NCI-H69 (cell line): ENCODE measurements at places on chromosomes 3 and 15.
A peak's percentile ranks its signal among the peaks of the same experiment; 100 is the strongest.

GRCh38 chr3:40185029-40185695 is 124.3 kb upstream of the EIF1B start:
- no peak for DNase-seq

GRCh38 chr3:101270149-101270548 is 50.2 kb downstream of the IMPG2 start:
- DNase-seq, result no peak

- DNase-seq, result no peak
These were observed 65.3 kb downstream of the EPHB3 start for GRCh38 chr3:184626923-184627322.

DNA sequence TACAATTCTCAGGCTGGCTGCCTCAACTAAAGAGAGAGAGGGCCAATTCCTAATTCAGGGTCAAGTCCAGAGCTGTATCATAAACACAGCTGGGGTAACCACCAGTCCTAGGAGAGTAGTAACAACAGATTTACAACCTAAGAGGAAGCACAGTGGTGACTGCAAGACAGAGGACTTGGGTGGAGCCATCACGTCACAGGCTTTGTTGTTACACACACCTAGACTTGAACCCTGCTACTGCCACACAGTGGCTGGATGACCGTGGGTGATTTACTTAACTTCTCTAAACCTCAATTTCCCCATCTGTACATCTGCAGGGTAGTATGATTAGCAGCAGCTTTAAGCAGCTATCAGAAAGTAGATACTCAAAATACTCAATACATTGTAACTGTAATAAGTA is 78.6 kb downstream of the MYLK start:
- no peak for DNase-seq

- no peak for DNase-seq
These were observed 54.5 kb downstream of the SLMAP start for GRCh38 chr3:57810471-57811137.

GRCh38 chr3:138935863-138936740 is 10.8 kb downstream of the FOXL2 start:
- peak; percentile 32 for DNase-seq

DNA sequence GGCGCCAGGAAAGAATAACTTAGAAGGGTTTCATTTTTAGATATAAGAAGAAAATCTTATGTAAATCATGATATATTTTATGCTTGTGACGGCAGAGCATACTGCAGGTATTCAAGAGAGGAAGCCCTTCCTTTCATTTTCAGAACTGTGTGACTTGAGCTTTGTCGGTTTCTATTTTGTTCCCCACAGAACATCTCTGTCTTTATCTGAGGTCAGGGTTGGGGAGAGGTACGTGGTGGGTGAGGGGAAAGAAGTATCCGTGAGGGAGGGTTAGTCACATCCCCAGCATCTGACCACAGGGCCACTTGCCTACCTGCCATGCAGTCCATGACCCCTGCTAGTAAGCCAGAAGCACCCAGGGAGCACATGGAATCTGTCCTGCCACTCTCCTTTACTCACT is 126.5 kb downstream of the DGKG start:
- no peak for DNase-seq

DNA sequence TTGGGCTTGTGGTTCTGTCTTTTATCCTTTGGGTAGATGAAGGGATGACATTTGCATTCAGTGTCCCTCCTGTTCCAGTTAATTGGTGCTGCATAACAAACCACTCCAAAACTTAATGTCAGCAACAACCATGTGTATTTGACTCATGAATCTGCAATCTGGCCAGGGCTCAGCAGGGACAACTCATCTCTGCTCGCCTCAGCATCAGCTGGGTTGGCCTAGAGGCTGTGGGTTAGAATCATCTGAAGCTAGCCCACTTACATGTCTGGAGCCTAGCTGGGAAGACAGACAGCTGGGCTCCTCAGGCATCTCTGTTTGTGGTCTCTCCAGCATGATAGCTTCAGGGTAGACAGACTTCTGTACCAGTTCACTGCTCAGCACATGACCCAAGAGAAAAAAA is 92.0 kb downstream of the TMEM108 start:
- DNase-seq, result peak; percentile 83

DNA sequence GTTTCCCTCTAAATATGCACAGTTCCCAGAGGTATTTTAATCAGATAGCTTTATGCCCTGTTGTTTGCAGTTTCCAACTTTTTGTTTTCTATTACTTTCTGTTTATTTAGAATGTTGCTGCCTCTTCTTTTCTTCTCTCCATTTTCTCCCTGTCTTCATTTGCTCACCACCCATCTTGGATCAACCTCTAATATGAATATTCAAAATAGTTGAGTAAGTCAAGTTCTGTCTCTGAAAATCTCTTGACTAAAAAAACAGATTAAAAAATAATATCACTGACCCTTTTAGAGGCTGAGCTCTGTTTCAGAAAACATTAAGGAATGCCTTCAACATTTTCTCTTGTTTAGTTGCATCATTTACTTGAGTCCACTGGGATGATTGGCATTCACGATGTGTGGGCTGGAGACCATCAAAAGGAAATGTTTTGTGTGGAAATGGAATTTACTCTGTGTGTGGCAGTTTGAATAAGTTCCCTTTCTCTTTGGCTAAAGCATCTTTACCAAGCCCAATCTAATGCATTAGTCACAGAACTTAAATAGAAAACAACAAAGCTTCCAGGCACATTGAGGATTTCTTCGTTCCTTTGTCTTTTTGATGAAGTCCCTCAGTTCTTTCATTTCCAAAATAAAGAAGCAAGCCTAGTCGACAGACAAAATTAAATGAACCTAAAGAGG is 633.9 kb upstream of the TGFBR2 start:
- no peak for DNase-seq

DNA sequence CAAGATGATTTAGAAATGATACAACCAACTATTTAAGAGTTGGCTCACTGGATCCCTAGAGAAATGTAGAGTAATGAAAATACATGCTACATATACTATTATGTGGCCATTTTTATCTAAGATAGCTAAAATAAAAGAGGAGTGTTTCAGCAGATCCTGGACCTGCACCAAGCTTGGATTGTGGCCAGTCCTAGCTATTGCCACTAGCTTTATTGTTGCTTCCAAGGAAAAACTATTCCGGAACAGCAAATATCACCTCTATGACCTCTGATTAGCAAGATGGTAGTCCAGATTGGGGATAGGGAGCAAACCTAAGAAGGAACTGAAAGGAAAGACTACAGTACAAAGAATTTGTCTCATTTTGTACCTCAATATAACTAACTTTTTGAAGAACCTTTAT is 63.7 kb upstream of the NDN start:
- DNase-seq, result no peak

DNA sequence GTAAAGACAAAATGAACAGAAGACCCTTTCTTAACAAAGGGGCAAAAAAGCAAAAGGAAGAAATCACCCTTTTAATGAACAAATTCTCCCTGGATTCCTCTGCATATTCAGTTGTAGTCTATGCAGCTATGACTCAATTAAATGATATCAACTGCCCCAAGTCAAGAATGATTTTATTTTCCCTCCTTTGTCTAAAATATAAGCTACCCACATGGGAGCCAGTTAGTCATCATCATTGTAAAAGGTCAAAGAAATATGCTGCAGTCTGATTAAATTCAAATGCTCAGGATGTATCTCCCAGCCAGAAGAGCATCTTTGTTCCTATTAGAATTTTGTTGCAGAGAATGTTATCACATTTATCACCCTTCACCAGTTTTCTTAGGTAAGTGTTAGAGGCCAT is 84.0 kb downstream of the SST start:
- DNase-seq, result no peak

DNA sequence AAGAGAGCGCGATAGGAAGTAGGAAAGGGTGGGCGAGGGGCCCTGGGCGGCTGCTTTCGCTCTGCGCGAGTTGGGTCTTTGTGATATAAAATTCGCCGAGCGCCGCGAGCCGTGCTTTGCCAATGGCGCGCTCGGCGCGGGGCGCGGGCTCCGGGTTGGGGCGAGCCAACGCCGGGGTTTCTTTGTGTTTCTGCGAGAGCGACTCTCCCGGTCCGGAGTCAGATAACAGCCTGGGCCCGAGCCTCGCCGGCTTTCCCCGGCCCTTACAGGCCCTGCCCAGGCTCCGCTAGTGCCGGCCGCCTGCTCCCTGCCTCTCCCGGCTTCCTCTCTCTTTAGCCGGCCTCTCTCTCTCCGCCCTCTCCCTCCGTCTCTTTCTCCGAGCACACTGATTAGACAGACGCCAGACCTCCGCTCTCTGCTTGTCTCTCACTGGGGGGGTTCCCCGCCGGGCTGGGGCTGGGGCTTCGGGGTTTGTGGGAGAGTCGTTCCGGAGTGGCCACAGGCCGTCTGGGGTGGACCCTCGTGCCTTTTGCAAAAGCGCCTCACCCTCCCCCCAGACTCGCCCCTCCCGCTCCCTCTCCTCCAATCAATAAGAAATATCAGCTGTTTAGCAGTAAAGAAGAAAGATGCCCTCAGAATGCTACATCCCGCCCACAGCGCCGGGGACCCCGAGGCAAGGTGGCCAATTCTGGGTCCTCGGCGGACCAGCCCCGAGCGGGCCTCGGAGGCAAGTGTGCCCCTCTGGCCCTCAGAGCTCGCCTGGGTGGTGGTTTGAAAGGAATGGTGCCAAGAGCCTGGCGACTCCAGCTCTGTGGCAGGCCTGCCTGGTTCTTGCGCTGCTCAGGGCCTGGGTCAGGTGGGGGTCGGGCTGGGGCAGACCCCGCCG is 2.9 kb downstream of the NR2F2 start:
- peak; percentile 51 for DNase-seq

DNA sequence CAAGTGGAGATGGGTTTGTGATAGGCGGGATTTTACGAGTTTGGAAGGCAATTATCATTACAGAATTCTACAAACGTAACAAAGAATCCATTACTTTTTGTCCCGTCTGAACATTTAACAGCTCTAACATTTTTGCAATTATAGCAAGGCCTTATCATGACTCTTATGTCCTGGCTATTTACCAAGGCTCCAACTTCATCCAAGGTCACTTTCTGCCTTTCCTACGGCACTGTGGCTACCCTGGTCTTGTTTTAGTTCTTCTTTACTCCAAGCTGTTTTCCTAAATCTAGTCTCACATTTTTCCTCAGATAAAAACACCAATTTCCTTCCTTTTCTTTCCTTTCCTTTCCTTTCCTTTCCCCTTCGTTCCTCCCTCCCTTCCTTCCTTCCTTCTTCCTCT is 33.5 kb upstream of the GRM7 start:
- no peak for DNase-seq

DNA sequence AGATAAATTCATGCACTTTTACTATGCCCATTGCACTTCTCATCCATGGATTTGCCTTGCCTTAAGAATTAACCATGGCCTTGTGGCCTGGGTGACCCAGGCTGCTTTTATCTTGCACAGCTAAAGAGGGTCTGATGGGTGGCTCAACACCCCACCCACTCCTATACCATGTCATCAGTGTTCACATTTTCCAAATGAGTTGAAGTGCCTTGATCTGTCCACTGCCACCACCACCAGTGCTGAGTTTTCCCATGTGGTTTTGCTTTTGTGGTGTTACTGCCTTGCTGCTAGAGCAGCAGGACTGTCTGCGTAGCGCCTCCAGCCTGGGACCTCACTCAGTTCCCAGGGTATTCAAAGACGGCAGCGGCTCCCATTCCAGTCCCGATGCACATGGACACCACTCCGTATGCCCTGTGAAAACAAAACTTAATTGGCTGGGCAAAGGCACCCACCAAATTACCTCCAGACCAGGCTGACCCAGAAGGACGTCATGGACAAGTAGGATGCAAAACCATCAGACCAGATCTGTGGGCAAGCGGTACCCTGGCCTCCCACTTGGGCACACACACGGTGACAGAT is 14.1 kb downstream of the ACAA1 start:
- no peak for DNase-seq

DNA sequence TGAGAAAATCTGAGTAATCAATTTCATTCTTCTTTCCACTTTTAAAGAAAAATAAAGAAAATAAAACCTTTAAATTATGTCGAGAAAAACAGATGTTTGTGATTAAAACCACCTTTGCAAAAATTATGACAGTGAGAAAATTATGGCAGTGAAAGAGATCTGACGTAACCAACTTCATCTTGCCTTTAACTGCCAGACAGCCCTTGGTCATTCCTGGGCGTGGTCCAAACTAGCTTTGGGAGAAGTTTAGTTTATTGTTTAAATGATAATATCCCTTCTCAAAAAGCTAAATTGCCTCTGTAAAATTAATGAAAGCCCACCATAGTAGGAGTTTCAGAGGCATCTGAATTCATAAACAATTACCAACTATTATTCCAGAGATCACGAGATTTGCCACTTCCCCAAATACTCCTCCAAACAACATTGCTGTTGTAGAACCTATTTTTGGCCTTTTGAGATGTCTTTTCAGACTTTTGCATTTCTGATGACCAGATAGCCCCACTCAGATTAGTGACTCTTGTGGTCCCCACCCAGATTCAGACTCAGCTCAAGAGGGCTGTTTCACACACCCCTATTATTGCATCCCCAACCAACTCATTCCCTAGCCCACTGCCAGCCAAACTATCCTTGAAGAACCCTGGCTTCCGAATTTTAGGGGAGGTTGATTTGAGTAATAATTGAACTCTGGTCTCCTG is 664.4 kb upstream of the CBLB start:
- DNase-seq, result no peak

GRCh38 chr15:90049666-90050604 is 48.8 kb downstream of the ZNF710 start:
- DNase-seq, result no peak

GRCh38 chr15:68196445-68197169 is 8.5 kb downstream of the CALML4 start:
- no peak for DNase-seq

- no peak for DNase-seq
These were observed 16.6 kb upstream of the GABRG3 start for GRCh38 chr15:26954403-26954802.

GRCh38 chr3:8768364-8769087 is 887 bp downstream of the OXTR start:
- peak; percentile 37 for DNase-seq

DNA sequence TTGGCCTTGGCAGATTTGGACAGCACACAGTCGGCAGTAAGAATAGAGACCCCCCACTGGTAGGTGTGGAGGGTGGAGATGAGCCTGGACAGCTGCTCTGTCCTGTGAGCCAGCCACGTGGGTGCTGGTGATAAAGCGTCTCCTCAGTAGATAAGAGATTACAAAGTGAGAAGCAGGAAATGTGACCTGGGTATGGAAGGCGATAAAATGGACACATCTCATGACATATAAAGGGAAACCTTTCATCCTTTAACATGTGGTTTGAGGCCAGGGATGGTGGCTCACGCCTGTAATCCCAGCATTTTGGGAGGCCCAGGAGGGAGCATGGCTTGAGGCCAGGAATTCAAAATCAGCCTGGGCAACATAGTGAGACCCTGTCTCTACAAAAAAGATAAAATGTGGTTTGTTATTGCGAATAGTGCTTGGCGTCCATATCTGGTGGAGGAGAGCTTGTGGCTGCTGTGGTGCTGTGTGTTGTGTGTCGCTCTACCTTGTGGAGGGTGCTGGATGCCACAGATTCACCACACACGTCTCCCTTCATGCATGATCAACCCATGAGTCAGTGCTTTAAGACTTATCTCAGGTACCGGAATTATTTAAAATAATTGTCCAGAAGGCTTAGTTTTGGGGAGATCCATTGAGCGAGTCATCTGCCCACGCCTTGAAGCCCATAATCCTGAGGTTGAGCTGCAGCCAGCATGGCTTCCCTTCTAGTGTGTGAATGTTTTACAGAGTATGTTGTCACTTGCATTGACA is 157.0 kb downstream of the GABRG3 start:
- no peak for DNase-seq

GRCh38 chr3:8517487-8517886 is 15.9 kb downstream of the LMCD1 start:
- DNase-seq, result no peak

- DNase-seq, result no peak
These were observed 51.0 kb upstream of the IL12A start for GRCh38 chr3:159937561-159938166.

GRCh38 chr3:163877805-163878204 is 1200.5 kb downstream of the SI start:
- DNase-seq, result no peak

- DNase-seq, result no peak
These were observed 41.5 kb downstream of the TGM4 start for GRCh38 chr3:44915702-44916438.
